ENCODE measurements at places on chromosomes 3 and 15.

GRCh38 chr3:150377601-150378300 is 30.3 kb upstream of the TSC22D2 start:
- DNase-seq, result no peak

GRCh38 chr15:80186597-80186996 is 33.8 kb downstream of the FAH start:
- DNase-seq, result no peak

DNA sequence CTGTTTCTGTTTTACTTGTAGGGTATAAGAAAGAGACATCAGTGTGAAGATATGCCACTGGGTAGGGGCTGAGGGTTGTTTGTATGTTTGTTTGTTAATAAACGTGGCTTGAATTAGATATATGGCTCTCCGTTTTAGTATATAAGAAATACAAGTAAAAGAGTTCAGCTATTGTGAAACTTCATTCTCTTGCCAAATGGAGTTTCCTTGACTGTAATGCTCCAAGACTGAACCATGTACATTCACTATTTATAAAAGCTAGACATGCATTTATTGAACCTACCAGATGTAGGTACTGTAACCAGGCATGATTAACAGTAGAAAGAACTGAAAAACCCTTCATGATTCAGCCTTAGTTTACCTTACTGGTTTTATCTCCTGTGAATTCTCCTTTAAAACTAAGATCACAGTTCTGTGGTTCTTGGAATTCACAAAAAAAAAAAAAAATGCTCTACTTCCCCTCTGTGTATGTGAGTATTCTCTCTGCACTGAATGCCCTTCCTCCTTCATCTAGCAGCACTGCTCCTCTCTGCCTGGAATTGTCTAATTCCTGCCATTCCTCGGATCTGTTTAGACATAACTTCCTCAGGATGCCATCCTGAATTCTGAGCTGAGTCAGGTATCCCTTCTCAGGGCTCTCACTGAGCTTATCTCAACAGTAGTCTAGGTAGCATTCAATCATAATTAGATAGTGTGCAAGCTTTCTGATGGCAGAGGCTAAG is 504.4 kb downstream of the FHIT start:
- peak; percentile 62 for DNase-seq

DNA sequence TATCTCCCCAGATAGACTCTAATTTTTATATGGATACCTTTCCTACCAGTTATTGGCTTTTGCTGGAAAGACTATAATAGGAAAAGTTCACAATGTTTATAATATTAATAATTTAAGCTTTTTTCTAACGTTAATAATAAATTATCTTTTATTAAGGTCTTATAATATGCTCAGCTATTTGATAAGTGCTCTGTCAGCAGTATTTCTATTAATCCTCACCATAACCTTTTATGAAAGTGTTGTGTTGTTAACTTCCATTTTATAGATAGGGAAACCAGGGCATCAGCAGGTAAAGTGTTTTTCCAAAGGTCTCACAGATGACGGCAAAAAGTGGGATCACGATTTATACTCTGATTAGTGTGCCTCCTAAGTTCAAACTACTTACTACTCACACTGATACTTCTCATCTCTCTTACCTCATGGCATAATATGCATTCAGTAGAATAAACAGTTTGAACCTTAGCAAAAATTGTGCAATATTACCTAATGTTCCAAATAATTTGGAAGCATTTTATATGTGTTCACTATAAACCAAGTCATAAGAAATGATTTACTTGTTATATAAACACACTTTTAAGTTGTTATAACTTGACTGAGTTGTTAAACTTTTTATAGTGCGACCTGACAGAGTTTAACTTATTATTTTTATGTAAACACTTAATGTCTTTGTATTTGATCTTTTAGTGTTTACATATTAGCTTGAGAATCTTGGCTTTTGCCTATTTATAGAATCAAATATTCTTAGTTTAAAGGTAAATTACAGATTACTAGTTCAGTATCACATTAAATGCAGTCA is 274.9 kb upstream of the DCBLD2 start:
- DNase-seq, result no peak

- no peak for DNase-seq
Observed at GRCh38 chr3:40042752-40043443, 233.5 kb downstream of the MYRIP start.

- no peak for DNase-seq
Observed at GRCh38 chr3:150784747-150785125, 21.8 kb upstream of the SIAH2 start.

DNA sequence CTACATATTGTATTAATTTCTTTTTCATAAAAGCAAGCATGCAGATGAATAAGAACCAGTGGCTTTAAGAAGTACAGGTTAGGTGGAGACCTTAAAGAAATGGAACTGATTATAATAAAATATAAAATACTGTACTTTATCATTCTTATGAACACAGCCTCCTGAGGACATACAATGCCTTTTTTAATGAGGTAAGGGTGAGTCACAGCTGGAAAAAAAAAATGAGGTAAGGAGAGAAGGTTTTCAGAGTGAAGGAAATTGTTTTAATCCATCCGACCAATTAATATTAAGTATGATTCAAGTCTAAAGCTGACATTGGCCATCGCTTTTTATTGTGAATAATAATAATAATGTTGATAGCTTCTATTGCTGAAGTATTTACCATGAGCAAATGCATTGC is 170.3 kb upstream of the SOX2 start:
- no peak for DNase-seq

GRCh38 chr3:76615719-76616118 is 424.2 kb upstream of the ROBO2 start:
- DNase-seq, result no peak

DNA sequence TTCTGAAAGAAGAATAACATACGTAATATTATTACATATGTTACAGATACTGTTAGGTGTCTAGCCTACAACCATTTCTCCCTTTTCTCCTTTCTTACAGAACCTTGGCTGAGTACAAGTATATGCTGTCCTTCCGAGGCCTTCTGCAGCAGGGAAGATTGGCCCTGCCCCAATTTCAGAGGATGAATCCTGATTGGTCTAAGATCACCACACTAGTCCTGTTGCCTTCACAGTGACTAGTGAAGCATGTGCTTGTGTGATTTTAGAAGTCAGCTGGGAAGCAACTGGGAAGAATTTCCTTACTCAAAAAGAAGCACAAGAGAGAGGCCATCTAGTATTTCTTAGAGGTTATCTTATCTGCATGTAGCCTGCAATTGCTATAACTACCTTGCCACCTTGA is 30.6 kb upstream of the MECOM start:
- no peak for DNase-seq

- DNase-seq, result peak; percentile 98
Observed at GRCh38 chr15:83108266-83109219, 1.1 kb downstream of the TM6SF1 start.

DNA sequence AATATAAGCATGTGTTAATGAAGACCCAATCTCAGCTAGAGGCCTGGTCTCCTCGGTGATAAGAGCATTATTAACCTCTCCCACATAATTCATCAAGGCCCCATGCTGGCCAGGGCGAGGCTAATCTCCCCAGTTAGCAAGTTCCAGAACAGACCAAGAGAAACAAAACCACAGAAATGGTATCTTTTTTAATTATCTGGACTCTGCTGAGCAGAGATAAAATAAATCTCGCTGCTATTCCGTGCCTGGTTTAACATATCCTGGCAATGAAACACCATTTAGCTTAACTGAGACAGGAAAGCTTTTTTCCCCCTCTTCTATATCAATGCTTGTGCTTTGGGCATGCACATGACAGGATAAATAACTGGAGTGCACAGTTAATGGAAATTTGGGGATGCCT is 72.5 kb upstream of the ARHGEF3 start:
- no peak for DNase-seq

DNA sequence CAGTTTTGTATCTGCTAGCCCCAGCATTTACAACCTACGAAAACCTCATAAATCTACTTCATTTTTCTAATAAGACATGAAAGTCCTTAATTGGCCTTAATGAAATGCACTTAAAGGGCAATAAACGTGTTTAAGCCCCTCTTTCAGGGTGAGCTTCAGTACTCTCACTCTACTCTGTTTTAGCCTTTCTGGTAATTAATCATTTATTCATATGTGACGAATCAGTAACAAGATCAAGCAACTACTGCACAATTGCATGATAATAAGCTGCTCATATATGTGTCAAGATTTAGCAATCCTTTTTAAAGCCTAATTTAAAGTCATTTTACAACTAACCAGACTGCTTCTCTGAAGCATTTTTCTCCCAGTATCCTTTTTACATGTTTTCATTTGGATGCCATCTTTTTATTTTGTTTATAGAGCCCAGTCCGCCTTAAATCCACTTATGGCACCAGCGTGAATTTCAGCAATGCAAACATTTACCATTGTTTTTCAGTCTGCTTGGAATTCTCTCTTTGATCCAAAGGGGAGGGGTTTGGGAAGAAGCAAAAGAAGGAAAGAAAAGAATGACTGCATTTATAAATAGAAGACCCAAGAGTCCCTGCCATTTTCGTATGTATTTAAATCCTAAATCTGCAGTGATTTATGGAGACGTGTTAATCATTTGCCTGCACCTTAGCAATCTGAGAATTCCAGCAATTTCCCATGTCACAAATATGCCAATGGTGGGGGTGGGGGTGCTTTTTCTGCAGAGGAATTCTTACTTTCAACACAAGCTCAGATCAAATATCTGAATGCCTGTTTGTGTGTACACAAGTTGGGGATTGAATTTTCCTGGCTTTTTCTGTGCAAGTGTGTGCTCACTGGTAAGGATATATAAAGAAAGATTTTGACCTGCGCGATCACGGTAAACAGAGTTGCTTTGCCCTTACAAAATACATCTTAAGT is 230.8 kb upstream of the TBC1D5 start:
- no peak for DNase-seq

- no peak for DNase-seq
Observed at GRCh38 chr3:123071146-123071545, 4.3 kb downstream of the PDIA5 start.

- no peak for DNase-seq
Observed at GRCh38 chr3:38110314-38111050, 26.4 kb downstream of the ACAA1 start.

- DNase-seq, result no peak
Observed at GRCh38 chr15:73364070-73364469, 4.7 kb downstream of the HCN4 start.

- no peak for DNase-seq
Observed at GRCh38 chr15:79919090-79919748, 22.4 kb upstream of the MTHFS start.

- DNase-seq, result no peak
Observed at GRCh38 chr3:107599772-107600145, 77.0 kb downstream of the BBX start.

DNA sequence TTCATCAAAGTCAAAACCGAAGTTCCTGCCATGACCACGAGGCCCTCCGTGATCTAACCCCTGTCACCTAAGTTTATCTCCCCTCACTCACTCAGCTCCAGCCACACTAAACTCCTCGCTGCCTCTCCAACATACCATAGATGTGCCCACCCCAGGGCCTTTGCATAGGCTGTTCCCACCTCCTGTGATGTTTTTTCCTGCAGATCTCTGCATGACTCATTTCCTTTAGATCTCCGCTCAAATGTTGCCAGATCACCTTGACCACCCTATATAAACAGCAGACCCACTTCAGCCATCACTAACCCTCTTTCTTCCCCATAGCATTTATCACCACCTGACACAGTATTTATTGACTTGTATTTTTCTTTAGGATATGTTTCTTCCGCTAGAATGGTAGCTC is 58.5 kb downstream of the HRH1 start:
- no peak for DNase-seq

Data from MV-4-11 (cell line).